ENCODE measurements at places on chromosomes 1 and 21.

GRCh38 chr1:8992936-8993687, 33.1 kb downstream of the SLC2A7 start:
- no peak for DNase-seq

DNA sequence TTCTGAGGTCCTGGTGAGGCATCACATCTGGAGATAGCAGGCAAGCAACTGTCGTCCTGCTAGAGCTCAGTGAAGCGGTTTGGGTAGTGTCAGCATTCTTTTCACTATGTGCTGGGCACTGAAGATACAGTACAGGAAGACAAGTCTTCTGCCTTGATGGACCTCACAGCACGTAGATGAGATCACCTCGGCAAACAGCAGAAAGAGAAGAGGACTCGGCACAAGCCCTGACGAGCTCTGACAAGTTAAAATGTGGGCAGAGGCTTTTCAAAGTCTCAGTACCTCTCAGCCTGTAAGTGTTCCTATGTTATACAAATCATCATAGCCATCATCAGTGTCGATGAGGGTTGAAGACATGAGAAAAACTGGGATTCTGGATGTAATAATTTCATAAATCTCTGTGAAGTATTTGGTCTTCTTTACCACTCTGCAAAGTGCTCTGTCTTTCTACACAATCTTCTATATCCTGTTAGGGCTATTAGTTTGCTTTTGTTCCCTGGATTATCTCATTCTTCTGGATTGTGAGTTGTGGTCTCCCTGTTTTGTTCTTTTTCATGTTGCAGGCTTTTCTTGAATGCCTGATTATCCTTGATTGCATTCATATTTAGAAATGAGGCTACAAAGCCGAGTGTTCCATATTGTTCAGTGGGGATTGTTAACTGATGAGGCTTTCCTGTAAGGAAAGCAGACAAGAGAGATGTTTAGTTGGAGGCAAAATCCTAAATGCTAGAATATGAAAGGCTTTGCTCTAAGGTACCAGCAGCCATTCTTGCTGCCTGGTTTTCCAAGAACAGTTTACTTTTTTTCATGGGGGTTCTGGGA, 24.2 kb downstream of the MAEL start:
- no peak for DNase-seq

DNA sequence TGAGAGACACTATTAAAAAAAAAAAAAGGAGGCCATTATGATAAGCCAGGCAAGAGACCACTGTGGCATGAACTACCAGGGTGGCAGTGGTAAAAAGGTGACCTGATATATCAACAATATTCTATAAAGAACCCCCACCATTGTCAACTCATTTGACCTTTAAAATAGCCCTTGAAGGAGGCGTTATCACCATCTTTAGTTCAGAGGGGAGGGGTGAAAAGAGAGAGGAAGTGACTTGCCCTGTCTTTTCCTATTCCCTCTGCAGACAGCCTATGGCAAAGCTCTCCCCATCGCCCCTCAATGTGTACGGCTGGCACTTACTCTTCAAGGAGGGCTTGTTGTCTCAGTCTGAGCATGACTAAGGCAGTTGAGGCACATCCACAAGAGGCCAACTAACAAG, 11.7 kb upstream of the SLFNL1 start:
- no peak for DNase-seq

- no peak for DNase-seq
Measured at GRCh38 chr1:81305997-81306452, 494.7 kb upstream of the ADGRL2 start.

- DNase-seq, result no peak
Measured at GRCh38 chr1:85603086-85603880, 22.7 kb downstream of the CCN1 start.

GRCh38 chr1:1406821-1407635, at the start of gene MRPL20:
MRPL20 (minus strand) TSS chr1:1407293; CDS start chr1:1407217, 76 bp downstream.
- peak; percentile 94 for DNase-seq

- DNase-seq, result no peak
Measured at GRCh38 chr1:162019006-162019405, 4.7 kb downstream of the OLFML2B start.

GRCh38 chr1:76269155-76269554, 194.6 kb downstream of the ST6GALNAC3 start:
- no peak for DNase-seq

- DNase-seq, result peak; percentile 38
Measured at GRCh38 chr1:93629101-93630059, 52.3 kb downstream of the BCAR3 start.

DNA sequence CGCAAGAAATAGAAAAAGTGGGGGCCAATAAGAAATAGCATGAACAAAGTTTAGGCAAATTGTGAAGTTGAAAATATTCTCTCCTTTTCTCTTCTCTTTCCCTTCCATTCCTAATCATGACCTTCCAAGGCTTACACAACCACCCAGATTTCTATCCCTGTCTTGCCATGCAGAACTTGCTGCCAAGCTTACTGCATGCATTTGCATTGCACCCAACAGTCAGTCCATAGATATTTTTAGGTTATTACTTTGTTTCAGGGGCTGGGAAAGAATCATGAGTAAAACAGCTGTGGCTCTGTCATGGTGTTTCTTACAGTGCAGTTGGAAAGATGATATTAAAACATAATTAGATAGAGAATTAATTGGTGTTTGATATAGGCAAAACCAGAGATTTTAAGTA, 219.4 kb downstream of the PTGER3 start:
- DNase-seq, result no peak

- no peak for DNase-seq
Measured at GRCh38 chr1:106787520-106787919, 269.0 kb upstream of the PRMT6 start.

GRCh38 chr1:226671277-226671676, 67.8 kb downstream of the ITPKB start:
- DNase-seq, result no peak
